Femur (tissue), 1 donor: ENCODE measurements at places on chromosomes 7 and 10.

- no peak for DNase-seq
Measured at GRCh38 chr7:114109304-114109703, 190.5 kb upstream of the PPP1R3A start.

GRCh38 chr10:110529596-110530011, 31.9 kb downstream of the DUSP5 start:
- no peak for DNase-seq

GRCh38 chr10:48800007-48800675, 115.5 kb downstream of the WDFY4 start:
- DNase-seq: no peak

DNA sequence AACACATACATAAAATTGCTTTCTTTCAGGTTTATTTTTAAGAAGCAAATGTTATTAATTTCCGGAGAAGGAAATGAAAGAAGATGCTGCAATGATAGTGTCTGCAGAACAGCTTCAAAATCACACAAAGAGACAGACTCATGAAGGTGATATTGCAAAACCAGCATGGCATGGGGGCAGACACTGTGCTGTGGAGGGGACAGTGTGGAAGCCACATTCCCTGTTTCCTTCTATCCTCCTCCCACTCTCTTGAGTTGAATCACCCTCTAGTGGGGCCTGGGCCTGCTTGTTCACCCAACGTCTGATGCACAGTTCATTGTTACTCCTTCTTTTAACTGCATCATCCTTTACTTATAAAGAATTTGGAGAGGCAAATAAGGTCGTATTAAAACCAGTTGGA, 104.0 kb upstream of the INSIG1 start:
- DNase-seq: no peak

DNA sequence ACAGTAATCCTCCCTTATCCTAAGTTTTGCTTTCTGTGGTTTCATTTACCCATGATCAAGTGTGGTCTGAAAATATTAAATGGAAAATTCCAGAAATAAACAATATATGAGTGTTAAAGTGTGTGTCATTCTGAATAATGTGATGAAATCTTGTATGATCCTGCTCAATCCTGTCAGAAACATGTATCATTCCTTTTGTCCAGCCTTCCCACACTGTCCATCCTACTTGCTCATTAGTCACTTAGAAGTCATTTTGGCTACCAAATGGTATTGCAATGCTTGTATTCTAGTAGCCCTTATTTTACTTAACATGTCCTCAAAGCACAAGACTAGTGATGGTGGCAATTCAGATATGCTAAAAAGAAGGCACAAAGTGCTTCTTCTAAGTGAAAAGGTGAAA, 1211.2 kb upstream of the SORCS1 start:
- DNase-seq: no peak

DNA sequence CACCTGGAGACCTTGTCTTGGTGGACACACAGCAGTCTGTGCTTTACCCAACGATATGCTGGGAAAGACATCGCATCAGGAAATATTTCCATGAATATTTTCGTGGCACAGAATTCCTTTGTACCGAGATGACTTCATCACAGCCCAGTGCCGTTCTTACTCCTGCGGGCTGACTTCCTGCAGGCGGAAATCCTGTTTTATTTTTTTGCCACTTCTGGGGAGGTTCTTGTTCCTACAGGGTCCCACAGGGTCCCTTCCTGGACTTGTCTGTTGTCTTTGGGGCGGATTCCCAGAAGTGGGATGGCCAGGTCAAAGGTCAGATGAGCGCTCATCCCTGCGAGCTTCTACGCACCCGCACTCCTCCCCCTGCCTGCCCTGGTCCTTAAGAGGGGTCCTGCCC, 86.5 kb downstream of the DNAJB6 start:
- no peak for DNase-seq

- no peak for DNase-seq
Measured at GRCh38 chr10:73648975-73649829, 6.6 kb downstream of the SYNPO2L start.

DNA sequence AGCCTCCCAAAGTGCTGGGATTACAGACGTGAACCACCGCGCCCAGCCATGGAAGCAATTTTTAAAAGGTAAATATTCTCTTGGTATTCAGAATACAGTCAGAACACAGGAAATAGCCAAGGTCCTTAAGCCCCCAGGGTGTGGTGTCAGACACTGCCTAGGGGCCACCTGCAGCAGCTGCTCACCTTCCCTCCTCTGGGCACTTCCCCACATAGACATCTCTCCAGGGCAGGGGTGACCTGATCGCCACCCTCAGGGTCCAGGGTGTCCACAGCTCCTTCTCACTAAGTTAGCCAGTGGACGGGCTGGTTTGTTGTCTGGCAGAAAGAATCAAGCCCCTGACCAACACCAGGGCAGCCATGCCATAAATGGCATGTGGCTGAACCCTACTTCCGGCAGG, 15.9 kb downstream of the URGCP start:
- no peak for DNase-seq

DNA sequence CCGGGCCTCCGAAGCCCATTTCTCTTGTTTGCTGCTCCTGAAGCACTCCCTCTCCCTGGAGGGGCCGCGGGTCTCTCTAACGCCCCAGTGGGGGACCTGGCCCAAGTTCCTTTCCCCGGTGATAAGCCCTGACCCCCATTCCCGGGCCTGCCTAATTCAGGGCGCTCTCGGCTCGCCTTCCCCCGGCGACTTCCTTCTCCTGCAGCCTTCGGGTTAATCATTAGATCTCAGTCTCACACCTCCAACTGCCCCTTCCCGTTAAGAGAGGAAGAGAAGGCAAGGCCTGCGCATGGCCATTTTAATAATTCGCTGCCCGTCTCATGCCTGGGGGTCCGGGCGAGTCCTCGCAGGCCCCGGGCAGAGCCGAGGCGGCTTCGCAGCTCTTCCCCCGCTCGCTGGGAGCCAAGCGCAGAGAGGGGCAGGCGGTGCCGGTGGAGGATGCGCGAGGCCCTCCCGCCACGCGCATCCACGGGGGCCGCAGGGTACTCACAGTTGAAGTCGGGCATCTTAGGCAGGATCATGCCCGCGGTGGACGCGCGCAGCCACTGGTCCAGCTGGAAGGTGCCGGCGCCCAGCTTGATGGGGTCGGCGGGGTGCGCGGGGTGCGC, 1.2 kb downstream of the MNX1 start:
- no peak for DNase-seq

DNA sequence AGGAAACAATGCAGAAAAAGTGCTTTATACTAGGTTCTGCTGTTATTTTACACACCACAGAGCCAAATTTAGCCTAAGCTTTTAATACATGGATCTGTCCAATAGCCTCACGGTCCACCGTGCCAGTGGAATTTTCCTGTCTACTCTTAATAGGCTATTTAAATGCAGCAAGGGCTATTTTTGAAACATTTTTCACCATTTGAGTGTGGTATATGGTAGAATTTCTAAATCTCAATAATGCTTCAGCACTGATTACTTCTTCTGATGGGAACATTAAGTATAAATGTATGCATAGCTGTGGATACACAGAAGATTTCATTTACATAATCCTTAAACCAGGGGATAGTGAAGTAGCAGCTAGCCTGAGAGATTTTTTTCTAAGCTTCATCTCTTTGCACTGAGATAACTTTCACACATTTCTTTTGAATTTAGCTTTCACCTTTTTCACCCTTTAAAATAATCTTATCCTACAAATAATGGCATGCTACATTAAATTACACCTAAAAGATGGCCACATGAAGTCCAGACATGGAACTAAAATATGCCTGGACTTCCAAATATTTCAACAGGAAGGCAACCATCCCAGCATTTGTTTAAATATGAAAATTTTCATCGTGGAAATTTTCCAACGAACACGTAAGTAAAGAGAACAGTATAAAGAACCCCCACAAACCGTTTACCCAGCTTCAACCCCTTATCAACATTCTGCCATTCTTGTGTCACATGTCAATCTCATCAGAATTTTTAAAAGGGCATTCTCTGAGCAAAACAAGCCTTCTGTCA, 45.4 kb downstream of the AMPH start:
- no peak for DNase-seq

DNA sequence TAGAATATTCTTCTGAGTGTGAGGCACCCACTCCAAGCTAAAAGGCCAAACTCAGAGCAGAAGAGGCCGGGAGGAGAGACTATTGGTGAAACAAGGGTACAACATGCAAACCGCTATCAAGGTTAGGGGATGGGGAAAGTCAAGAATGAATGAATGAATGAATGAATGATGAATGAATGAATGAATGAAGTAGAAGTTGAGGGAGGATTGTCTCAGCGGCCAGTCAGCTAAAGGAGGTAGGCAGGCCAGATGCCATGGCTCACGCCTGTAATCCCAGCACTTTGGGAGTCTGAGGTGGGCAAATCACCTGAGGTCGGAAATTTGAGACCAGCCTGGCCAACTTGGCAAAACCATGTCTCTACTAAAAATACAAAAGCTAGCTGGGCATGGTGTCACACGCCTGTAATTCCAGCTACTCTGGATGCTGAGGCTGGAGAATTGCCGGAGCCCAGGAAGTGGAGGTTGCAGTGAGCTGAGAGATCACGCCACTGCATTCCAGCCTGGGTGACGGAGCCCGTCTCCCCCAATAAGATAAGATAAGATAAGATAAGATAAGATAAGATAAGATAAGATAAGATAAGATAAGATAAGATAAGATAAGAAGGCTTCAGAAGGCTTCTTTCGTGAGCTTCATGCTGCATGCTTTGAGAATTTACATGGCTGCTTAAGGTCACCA, 250.8 kb downstream of the CCDC3 start:
- DNase-seq: no peak

GRCh38 chr10:106679314-106679713, 485.2 kb downstream of the SORCS1 start:
- no peak for DNase-seq

- DNase-seq: no peak
Measured at GRCh38 chr7:158077934-158078910, 509.4 kb downstream of the PTPRN2 start.

GRCh38 chr7:155692317-155692716, 47.9 kb downstream of the RBM33 start:
- DNase-seq: no peak

DNA sequence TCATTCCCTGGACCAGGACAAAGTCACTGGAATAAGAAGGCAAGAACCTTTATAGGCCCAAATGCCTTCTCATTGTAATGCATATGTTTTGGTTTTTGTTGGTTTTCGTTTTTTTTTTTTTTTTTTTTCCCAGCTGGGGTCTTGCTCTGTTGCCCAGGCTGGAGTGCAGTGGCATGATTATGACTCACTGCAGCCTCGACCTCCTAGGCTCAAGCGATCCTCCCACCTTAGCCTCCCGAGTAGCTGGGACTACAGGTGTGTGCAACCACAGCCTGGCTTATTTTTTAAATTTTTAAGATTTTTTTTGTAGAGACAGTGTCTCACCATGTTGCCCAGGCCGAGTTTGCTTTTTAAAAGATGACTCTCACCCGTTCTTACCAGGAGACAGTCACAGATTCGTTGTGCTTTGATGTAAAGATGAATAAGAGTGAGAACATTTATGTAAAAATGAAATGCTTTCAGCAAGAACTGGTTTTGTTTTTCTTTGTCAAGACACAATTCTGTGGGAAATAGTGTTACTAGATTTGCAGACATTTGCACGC, 7.6 kb downstream of the IQCE start:
- DNase-seq: no peak

DNA sequence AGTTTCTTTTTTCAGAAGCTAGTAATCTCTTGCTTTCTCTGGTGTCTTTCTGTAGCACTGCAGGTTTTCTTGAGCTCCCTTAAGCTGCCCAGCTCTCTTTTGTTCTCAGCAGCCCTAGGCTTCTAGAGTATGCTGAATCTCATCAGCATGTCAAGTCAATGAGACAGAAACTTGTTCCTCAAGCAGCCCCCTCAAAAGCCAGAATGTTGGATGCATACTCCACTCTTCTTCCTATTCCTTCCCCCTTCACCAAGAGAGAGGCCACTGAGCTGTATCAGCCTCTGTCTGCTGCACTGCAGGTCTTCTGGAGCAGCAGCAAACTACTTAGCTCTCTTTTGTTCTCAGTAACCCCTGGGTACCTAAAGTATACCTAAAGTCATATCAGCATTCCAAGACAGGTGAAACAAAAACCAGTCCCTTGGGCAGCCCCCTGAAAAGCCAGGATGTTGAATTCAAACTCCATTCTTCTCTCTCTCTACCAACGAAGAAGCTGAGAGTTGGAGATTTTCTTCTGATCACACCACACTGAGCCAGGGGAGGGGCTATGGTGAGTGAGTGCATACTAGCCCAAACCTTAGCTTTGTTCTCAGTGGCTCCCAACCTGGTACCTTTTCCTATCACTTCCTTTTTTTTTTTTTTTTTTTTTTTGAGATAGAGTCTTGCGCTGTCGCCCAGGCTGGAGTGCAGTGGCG, 73.3 kb upstream of the WAC start:
- DNase-seq: no peak

DNA sequence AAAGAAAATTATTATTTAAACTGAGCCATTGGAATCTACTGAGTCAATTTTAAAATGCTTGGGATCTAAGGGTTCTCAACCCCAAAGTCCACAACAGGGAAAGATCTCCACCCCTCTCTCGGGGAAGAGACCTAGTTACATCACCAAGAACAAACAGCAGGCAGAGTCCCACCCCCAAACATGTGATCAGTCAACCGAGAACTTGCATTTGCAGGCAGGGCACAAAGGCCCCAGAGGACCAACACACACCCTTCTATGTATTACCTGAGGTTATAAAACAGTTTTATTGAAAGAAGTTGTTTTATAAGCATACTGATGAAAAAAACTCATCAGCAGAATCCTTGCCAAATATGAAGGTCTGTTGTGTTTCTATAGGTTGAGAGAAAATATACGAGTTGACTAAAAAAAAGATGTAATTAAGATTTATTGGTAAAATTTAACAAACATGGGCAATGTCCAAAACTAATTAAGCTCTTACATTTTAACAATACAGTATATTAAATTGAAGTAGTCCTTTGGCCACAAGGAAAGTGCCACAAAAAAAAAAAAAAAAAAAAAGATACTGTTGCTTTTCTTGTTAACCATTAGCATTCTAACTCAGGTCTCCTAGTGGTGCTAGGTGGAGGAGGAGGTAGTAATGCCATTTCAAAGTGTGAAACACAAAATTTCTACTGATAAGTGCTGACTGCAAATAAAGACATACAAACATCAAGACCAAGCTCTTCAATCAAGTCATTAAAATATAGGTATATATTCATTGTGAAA, 975 bp upstream of the USP54 start:
- peak; percentile 28 for DNase-seq

DNA sequence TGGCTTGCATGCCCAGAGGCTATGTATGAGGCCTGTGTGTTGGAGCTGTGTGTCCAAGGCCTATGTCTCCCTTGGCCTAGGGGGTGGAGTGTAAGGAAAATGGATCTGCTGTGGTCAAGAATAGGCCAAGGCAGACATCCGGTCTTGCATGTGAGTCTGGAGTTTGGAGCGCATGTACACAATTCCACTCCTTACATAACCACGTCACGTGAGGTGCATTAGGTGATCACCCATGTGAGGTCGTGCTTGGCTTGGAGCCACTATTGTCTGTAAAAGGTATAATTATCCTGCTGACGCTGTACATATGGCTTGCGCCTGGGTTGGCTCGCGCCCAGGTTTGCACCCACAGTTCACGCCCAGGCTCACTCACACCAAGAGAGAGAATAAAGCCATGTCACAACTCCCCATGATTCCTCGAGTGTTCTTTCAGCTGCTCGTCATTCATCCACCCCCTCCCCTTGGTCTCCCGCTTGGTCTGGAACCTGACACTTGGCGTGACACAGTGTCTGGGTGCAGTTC, 105.5 kb downstream of the BICC1 start:
- DNase-seq: no peak
